ENCODE measurements at places on chromosomes 3 and 15. TPM values are rescaled to one million over a fixed set of nuclear protein-coding genes. Genes with fewer than 3 reads are reported as not detected.

The IL20RB gene
- total RNA-seq, result 1.5 TPM

GRCh38 chr15:100714749-100715342, 112.5 kb downstream of the ASB7 start:
- DNase-seq, result no peak

- DNase-seq, result no peak
These were observed 38.8 kb upstream of the PLXND1 start for GRCh38 chr3:129645286-129645685.

DNA sequence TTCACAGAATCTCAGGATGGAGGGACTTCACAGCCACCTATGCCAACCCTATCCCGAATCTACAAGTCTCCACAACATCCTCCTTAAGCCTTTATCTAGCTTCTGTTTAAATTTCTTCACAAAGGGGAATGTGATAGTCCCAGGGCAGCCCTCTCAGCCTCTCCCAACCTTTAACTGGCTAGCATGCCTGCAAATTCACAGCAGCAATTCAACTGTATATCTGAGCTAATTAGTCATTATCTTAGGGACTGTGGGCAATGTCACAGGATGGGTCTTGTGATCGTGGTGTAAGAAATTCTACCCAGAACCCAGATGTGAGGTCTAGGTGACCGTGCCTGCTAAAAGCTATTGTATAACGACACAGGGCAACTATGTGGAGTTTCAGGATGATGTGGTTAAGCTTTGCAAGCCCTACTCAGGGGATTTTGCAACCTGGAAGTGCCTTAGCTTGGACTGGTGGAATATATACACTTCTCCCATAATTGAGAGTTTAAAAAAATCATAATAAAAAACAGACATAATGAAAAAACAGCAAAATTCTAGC, 65.5 kb upstream of the FBN1 start:
- DNase-seq, result no peak

The SLC15A2 gene
- 0.92 TPM for total RNA-seq

- DNase-seq, result no peak
These were observed 177.5 kb downstream of the RORA start for GRCh38 chr15:61051569-61052031.

- DNase-seq, result no peak
These were observed 655.9 kb upstream of the ADAMTS9 start for GRCh38 chr3:65343736-65344135.

The SETMAR gene
- total RNA-seq, result 21.3 TPM

DNA sequence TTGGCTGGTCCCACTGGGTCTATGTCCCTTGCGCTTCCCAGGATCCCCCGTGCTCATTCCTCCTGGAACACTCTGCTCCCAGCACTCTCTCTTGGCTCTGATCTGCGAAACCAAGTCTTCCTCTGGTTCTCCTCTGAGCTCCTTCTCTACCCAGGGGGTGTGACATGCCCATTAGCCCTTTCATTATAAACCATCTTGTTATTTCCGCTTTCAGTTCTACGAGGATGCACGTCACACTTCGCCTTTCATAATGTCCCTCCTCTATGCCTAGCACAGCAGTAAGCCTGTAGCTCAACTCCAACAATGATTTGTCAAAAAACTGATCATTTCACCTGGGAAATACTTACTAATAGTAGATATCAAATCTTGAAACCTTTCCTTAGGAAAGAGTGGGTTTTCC, 52.0 kb upstream of the RAD18 start:
- DNase-seq, result no peak

The CNTN4 gene
- total RNA-seq, result not detected
